Colonic mucosa (tissue), 4 donors: ENCODE measurements at places on chromosomes 5 and 9. TPM values are rescaled to one million over a fixed set of nuclear protein-coding genes. Genes with fewer than 3 reads are reported as not detected.

ADGRD2 gene
- not detected for total RNA-seq

DNA sequence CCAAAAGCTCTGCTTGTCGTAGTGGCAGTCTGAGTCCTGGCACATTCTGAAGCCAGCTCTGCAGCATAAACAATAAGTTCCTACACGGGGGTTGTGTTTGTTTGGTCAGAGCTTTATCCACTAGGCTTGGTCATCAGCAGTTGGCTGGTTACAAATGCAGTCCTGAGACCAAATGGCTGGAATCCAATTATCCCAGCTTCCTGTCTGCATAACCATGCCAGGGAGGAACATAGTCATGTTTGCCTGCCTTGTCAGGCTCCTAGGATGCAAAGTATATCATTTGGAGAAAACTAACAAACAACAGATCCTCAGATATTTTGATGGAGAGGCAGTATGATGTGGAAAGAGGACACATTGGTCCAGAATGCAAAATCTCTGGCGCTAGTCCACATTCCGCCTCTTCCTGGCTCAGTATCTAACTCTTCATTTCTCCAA is 85.8 kb downstream of the FBXO38 start:
- no peaks in the 10 kb centered on the region for H3K27me3 ChIP-seq
- no peak for DNase-seq
- no peaks in the 10 kb centered on the region for H3K36me3 ChIP-seq

GPR150 gene
- total RNA-seq = 0.52 TPM

PCDHB13 gene
- total RNA-seq = 0.40 TPM

GRCh38 chr5:39513236-39513635 is 88.5 kb upstream of the DAB2 start:
- DNase-seq = peak; percentile 68
- H3K4me1 ChIP-seq = no peaks in the 10 kb centered on the region
- peak overlapping the region; percentile 31 for H3K27ac ChIP-seq
- H3K4me3 ChIP-seq = no peak overlapping the region
- H3K27me3 ChIP-seq = no peaks in the 10 kb centered on the region

PIP5K1B gene
- 74.2 TPM for total RNA-seq

FCN2 gene
- total RNA-seq = not detected

SPINK13 gene
- total RNA-seq = not detected

DNA sequence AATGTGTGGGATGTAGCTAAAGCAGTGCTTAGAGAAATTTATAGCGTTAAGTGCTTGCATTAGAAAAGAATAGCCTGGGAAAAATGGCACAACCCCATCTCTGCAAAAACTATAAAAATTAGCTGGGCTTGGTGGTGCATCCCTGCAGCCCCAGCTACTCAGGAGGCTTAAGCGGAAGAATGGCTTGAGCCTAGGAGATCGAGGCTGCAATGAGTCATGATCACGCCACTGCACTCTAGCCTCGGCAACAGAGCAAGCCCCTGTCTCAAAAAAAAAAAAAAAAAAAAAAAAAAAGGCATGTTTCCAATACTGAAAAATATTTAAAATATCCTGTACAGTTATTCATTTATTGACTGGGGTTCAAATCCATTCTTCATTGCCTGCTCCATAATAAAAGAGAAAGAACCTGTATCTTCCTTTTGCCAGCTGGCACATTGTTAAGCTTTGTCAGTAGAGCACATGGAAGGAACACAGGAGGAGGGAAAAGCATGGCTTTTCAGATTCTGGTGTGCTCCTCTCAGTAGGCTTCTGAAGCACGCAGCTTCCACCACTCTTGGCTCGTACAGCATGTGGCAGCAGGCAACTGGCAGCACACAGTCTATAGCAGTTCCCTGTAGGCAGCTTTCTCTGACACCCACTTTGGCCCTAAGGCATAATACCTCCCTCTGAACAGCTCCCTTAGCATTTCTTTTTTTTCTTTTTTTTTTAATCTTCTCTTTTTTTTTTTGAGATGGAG is 73.5 kb downstream of the TRIM36 start:
- H3K36me3 ChIP-seq = no peaks in the 10 kb centered on the region
- DNase-seq = no peak
- no peak overlapping the region for H3K4me3 ChIP-seq
- no peak overlapping the region for H3K27ac ChIP-seq
- no peaks in the 10 kb centered on the region for H3K4me1 ChIP-seq
- no peaks in the 10 kb centered on the region for H3K27me3 ChIP-seq

- no peak overlapping the region for H3K4me3 ChIP-seq
- H3K4me1 ChIP-seq = peaks cover 4% of the 10 kb centered on the region
- H3K27ac ChIP-seq = no peak overlapping the region
Measured at GRCh38 chr9:113355040-113355596, 5.8 kb downstream of the BSPRY start.

DNA sequence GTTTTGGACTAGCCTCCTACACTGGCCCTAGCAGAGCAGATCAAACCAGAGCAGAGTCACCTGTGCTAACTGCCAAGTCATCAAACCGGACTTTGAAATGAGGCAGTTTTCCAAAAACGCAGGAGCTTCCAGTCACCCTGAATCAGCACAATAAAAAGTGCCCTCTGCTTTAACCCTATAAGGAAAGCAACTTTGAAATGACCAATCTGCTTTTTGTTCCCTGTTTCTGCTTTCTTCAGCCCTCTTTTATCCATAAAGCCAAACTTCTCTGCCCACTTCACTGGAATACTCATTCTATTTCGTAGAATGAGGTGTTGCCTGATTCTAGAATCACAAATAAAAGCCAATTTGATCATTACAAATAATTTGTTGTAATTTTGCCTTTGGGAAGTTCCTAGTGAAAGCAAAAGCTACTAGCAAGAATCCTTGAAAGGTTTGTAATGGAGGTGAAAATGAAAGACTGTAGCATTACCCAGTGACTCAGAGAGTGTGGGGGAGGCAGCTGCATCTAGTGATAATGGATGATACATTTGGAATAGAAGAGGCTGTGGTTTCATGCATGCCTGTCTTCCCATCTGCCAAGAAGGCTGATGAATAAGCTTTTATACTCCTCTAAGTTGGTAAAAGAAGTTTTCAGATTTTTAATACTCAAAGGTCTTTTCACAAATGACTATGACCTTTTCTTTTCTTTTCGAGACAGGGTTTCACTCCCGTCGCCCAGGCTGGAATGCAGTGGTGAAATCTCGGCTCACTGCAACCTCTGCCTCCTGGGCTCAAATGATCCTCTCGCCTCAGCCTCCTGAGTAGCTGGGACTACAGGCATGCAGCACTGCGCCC is 14.9 kb downstream of the SPAAR start:
- peaks cover 12% of the 10 kb centered on the region for H3K4me1 ChIP-seq
- H3K4me3 ChIP-seq = no peak overlapping the region
- H3K27me3 ChIP-seq = no peaks in the 10 kb centered on the region
- peak overlapping the region; percentile 70 for H3K27ac ChIP-seq

DNA sequence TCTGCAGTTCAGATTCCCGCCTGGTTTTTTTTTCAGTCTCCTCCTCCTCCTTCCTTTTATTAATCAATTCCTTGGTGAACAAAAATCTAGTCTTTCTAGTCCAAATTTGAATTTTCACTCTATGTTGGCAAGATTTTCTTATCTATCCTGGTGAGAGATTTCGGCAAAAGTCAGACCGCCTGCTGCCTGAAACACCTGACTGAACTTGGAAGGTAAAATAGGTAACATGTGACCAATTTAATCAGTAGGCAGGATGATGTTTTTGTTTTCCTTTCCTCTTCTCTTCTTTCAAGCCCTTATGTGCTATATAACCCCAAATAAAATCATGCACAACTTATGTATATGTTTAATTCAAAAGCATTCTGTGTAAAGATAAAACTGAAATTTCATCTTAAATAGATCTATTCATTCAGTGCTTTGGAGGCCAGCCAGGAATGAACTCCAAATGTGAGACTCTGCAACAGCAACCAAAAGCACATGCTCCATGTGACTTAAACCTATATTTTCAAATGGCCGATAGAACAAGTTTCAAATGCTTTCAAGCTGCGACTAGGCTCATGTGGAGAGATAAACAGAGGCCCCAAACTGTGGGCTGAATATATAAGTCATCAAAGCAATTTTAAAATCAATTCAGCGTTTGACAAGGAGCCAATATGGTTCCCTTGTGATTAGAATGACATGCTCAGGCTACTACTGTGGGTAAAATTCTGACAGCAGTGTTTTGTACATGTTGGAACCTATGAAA is 100.4 kb upstream of the SEMA6A start:
- no peaks in the 10 kb centered on the region for H3K4me1 ChIP-seq
- no peak for DNase-seq
- H3K27ac ChIP-seq = no peak overlapping the region
- H3K27me3 ChIP-seq = no peaks in the 10 kb centered on the region

SLC6A7 gene
- 5.0 TPM for total RNA-seq

DNA sequence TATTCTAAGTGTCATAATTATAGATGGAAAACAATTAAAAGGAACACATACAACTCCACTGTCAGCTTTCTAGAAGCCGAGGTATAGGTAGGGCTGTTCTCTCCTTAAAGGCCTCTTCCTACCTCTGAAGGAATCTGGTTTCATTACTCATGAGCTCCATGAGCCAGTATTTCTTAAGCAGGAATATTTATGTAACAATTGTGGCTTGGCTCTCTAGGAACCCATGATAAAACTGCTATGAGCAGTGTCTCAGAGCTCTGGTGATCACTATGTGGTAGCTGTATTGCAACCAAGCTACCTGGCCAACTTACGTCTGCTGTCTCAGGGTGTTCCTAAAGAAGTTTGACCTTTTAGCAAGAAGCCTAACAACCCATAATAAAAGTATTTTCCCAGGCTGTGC is 157.7 kb downstream of the CEP120 start:
- H3K36me3 ChIP-seq = no peaks in the 10 kb centered on the region
- no peaks in the 10 kb centered on the region for H3K27me3 ChIP-seq
- no peak overlapping the region for H3K27ac ChIP-seq
- H3K4me1 ChIP-seq = no peaks in the 10 kb centered on the region
- no peak for DNase-seq

- no peaks in the 10 kb centered on the region for H3K4me1 ChIP-seq
- H3K27ac ChIP-seq = no peak overlapping the region
- no peak overlapping the region for H3K4me3 ChIP-seq
- no peaks in the 10 kb centered on the region for H3K27me3 ChIP-seq
- H3K36me3 ChIP-seq = no peaks in the 10 kb centered on the region
Measured at GRCh38 chr5:1063661-1064382, 48.0 kb downstream of the SLC12A7 start.

ANP32B gene
- 183 TPM for total RNA-seq

GDA gene
- total RNA-seq = 23.0 TPM

DNA sequence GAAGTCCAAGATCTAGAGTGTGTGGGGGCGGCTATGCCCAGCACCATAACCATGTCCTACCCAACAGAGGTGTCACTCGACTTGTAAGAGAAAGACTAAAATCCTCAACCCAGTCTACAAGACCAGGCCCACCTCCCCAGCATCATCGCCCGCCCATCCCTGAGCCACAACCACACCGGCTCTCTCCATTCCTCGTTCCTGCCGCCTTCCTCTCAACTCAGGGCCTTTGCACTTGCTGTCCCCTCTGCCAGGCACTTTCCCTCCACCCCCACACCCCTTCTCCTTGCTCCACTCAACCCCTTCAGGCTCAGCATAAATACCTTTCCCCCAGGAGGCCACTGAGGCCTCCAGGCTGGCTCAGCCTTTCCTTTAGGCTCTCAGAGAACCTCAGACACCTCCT is 69.3 kb downstream of the PAX5 start:
- no peaks in the 10 kb centered on the region for H3K27me3 ChIP-seq
- H3K4me3 ChIP-seq = no peak overlapping the region
- no peak overlapping the region for H3K27ac ChIP-seq
- H3K4me1 ChIP-seq = no peaks in the 10 kb centered on the region
- no peaks in the 10 kb centered on the region for H3K36me3 ChIP-seq

DNA sequence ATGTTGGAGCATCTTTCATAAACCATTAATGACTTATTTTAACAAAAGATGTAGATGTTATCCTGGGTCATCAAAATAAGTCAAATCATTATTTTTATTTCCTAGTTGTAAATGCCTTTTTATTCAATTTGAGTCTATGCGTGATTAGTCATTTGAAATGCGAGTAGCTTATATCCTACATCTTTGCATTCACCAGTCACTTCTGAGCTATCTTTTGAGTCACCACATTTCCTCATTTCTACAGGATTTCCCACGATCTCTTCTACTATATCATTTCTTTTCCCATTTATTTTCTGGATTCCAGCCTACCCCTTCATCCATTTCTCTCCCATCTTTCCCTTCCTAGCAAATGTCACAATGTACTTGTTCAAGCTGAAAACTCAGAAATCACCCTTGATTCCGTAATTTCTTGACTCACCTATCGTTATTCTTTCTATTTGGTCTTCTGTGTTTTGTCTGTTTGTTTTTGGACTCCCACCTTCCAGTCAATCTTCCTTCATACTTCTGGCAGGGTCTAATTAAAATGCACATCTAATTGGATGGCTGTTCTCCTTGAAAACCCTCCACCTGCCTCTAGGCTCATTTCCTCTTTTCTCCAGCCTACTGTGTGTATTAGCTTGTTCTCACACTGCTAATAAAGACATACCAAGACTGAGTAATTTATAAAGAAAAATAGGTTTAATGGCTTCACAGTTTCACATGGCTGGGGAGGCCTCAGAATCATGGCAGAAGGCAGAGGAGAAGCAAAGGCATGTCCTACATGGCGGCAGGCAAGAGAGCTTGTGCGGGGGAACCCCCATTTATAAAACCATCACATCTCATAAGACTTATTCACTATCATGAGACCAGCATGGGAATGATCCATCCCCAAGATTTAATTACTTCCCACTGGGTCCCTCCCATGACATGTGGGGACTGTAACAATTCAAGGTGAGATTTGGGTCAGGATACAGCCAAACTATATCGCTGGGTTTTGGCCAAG is 112.4 kb downstream of the MEF2C start:
- DNase-seq = no peak
- H3K4me1 ChIP-seq = no peaks in the 10 kb centered on the region
- H3K4me3 ChIP-seq = no peak overlapping the region
- no peaks in the 10 kb centered on the region for H3K27me3 ChIP-seq

TAF11L11 gene
- total RNA-seq = not detected

DNA sequence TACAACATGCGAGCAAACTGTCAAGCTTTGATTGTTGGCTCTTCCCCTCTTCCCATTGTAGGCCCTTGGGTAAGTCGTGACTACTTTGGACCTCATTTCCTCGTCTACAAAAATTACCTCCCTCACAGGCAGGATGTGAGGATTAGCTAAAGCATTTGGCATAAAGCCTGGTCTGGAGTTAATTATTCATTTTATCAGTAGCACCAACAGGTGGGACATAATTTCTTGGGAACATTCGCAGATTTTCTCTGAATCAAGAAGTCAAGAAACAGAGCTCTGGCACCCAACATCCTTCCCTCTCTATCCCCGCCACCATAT is 39.9 kb upstream of the SEMA6A start:
- no peak for DNase-seq
- H3K36me3 ChIP-seq = no peaks in the 10 kb centered on the region
- H3K27ac ChIP-seq = no peak overlapping the region
- H3K4me3 ChIP-seq = no peak overlapping the region
- H3K4me1 ChIP-seq = no peaks in the 10 kb centered on the region
- no peaks in the 10 kb centered on the region for H3K27me3 ChIP-seq

DNA sequence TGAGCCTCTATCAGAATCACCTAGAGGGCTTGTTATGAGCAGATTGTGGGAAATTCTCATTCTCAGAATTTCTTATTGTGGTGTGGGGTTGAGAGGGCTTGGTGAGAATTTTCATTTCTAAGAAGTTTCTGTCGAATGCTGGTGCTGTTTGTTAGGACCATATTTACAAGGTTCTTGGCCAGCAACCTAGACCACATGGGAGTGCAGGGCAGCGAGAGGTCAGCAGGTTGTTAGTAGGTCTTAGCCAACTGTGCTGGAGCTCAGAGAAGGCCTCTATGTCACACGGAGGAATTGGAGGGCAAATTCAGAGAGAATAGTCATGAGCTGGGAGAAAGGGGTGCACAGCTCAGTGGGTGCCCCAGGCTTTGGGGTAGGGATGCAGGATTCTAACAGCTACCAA is 357.0 kb downstream of the LRRC70 start:
- DNase-seq = no peak
- H3K4me1 ChIP-seq = no peaks in the 10 kb centered on the region
- no peaks in the 10 kb centered on the region for H3K36me3 ChIP-seq
- H3K4me3 ChIP-seq = no peak overlapping the region
- H3K27ac ChIP-seq = no peak overlapping the region
- H3K27me3 ChIP-seq = no peaks in the 10 kb centered on the region
